DMS53 (cell line): ENCODE measurements at places on chromosomes 1 and 21.

DNA sequence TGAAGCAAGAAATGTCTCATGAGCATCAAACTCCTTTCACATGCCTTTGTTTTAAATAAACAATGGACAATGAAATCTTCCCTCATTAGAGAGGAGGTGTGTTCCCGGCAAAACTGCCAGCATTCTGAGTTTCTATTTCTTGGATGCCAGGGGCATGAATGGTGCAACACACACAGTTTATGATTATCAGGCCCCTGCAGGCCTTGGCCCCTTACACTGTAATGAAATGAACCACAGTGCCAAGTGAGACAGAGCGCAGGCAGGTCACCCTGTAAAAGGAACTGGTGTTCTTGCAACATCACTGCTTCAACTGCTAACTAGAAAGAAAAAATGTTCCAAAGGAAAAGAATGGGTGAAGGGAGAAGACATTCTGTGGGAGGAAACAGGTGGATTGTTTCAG lies 3.8 kb upstream of the PIGC start:
- DNase-seq, result no peak

DNA sequence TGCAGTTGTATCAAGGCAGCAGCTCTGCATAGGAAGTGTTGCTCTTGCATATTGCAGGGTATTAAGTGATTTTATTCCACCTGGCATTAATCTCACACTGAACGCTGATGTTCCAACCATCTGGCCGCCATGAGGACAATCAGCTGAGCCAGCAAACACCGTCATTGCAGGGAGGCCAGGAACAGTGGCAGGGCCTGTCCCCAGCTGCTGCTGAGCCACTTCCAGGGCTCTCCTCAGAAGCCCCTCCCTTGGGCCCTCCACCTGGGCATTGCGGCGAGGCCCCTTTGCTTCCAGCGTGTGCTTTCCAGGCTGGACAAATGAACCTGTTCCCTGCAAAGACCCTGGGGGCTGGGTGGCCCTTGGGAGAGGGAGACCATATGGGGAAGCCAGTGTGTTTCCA lies 171.6 kb upstream of the C1orf174 start:
- peak; percentile 42 for DNase-seq

GRCh38 chr1:232111611-232112010 lies 485.0 kb downstream of the DISC1 start:
- no peak for DNase-seq

- DNase-seq, result no peak
Observed at GRCh38 chr1:199336745-199337640, 690.5 kb upstream of the NR5A2 start.

DNA sequence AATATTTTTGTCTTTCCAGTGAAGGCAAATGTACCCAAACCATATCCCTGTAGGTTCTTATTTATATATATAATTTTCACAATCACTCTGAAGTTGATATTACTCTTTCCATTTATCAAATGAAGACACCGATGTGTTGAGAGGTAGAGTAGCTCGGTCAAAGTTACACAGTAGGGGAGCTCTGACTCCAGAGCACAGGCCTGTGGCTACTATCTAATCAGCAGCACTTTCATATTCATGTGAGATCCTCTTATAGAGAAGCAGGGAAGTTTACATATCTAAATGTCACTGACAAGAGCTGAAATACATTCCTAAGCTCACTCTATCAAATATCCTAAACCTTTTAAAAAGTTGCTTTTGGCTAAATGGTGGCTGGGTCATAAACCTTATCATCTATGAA lies 241.1 kb upstream of the B3GALT2 start:
- peak; percentile 14 for DNase-seq

- DNase-seq, result no peak
Observed at GRCh38 chr21:46145840-46146691, 9.3 kb downstream of the FTCD start.

- DNase-seq, result peak; percentile 82
Observed at GRCh38 chr21:41045534-41046268, 122.3 kb upstream of the BACE2 start.

GRCh38 chr1:43430831-43431230 lies 22.9 kb downstream of the HYI start:
- DNase-seq, result no peak

- no peak for DNase-seq
Observed at GRCh38 chr1:214632091-214632490, 29.1 kb downstream of the CENPF start.

GRCh38 chr21:44931137-44931500 lies 8.7 kb upstream of the SLX9 start:
- DNase-seq, result no peak

GRCh38 chr1:198776602-198777029 lies 137.8 kb downstream of the PTPRC start:
- DNase-seq, result no peak

DNA sequence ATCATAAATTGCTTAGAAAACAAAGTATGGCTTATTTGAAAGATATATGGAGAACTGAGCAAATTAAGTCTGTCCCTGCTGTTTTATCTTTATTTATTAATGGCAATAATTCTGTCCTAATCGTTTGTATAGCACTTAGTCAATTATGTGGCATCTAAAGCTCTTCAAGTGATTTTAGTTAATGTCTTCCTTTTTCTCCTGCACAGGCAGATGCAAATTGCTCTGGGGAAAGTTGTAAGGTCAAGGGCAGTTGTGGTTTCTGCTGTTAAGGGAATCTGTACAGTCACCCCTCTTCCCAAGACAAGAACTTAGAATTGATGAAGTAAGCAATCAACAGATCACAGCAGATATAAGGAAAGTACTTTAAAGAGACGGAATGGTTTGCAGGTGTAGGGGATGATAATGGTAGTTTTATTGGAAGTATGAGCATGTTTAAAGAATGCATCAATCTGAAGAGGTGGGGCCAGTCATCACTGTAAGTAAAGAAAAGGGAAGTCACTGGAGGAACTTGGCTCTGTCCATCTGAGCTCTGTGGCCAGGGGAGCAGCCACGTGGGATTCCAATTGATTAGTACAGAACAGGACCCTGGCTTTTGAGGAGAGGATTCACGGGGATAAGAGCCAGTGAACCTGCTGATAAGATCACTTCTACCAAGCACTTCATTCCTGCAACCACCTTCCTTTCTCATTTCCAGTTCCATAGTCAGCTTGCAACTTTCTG lies 116.0 kb upstream of the KCNJ6 start:
- no peak for DNase-seq
